ENCODE measurements at places on chromosomes 13 and 19.

- no peak for DNase-seq
These were observed 3.8 kb downstream of the LRRC4B start for GRCh38 chr19:50564229-50565105.

GRCh38 chr13:30504081-30504480, 38.3 kb upstream of the HMGB1 start:
- DNase-seq: no peak

DNA sequence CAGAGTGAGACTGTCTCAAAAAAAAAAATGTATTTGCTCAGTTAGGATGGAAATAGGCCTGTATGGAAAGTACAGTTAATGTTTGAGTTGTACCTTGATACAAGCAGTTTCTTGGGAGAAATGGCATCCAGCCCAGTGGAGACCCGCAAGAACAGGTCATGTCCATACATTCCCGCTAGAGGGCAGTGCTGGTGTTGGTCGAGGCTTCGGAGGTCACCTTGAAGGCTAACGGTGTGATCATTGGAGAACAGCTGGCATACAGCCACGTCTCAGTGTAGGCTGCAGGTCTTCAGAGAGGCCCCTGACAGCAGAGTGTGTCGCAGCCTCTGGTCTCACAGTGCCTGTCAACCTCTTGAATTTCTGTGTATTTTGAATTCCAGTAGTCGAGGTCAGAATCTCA, 7.5 kb downstream of the ZNF610 start:
- DNase-seq: no peak

GRCh38 chr19:45186509-45187334, 8.1 kb downstream of the BLOC1S3 start:
- DNase-seq: no peak

- no peak for DNase-seq
These were observed 67.1 kb downstream of the MLLT1 start for GRCh38 chr19:6212403-6213265.

DNA sequence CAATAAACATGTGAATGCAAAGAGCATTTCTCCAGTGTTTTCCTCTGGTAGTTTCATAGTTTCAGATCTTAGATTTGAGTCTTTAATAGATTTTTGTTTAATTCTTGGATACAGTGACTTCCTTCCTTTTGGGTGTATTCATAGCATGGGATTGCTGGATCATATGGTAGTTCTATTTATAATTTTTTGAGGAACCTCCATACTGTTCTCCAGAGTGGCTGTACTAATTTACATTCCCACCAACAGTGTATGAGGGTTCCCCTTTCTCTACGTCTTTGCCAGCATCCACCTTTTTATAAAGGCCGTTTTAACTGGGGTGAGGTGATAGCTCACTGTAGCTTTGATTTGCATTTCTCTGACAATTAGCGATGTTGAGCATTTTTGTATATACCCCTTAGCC, 9.3 kb upstream of the CALM3 start:
- no peak for DNase-seq

DNA sequence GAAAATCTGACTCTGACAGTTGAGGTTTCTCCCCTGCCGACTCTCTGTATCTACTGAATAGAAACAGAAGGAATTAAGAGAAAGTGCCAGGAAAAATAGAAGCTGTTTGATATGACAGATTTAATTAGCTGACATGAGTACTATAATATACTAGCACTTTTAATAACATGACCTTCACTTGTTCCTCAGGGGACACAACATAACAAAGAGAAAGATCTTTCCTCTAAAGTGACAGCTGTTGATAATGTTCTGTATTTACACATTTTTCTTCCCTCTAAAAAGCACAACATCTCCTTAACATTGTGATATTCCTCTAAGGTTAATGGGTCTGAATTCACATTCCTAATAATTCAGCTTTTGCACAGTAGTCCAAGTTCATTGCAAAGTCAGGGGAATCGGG, 1136.0 kb downstream of the PCDH17 start:
- DNase-seq: no peak

- no peak for DNase-seq
These were observed 16.7 kb downstream of the FAM216B start for GRCh38 chr13:42798118-42798517.

- no peak for DNase-seq
These were observed 1089.7 kb downstream of the EFNB2 start for GRCh38 chr13:105445796-105446195.

- DNase-seq: no peak
These were observed 244.8 kb downstream of the PCDH20 start for GRCh38 chr13:61170856-61171255.

DNA sequence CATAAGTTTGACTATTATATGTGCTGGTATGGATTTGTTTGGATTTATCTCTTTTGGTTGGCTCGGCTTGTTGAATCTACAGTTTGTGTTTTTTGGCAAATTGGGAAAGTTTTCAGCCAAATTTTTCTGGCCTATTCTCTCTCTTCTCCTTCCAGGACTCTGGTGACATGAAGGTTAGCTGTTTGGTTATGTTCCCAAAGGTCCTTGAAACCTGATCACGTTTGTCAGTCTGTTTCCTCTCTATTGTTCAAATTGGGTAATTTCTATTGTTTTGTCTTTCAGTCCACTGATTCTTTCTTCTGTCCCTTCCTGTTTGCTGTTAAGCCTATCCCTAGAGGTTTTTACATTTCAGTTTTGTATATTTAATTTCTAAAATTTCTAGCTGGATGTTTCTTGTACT, 81.5 kb upstream of the SHISA2 start:
- no peak for DNase-seq

- DNase-seq: no peak
These were observed 123.8 kb downstream of the STK24 start for GRCh38 chr13:98452851-98453843.

DNA sequence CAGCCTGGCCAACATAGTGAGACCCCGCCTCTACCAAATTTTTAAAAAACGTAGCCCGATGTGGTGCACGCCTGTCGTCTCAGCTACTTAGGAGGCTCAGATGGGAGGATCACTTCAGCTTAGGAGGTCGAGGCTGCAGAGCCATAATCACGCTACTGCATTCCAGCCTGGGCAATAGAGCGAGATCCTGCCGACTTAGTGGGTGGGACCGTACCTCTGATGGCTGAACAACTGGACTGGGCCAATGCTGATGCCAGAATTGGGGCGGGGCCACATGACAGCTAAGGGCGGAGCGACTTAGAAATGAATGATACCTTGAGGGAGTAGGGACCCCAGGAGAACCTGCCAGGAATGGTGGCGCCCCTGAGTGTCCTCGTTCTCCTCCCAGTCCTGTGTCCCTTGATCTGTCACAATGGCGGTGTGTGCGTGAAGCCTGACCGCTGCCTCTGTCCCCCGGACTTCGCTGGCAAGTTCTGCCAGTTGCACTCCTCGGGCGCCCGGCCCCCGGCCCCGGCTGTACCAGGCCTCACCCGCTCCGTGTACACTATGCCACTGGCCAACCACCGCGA, 3.6 kb downstream of the LTBP4 start:
- no peak for DNase-seq

GRCh38 chr19:32070101-32070500, 275.3 kb upstream of the ZNF507 start:
- DNase-seq: no peak

- no peak for DNase-seq
These were observed 1.1 kb downstream of the COMP start for GRCh38 chr19:18789883-18790565.

DNA sequence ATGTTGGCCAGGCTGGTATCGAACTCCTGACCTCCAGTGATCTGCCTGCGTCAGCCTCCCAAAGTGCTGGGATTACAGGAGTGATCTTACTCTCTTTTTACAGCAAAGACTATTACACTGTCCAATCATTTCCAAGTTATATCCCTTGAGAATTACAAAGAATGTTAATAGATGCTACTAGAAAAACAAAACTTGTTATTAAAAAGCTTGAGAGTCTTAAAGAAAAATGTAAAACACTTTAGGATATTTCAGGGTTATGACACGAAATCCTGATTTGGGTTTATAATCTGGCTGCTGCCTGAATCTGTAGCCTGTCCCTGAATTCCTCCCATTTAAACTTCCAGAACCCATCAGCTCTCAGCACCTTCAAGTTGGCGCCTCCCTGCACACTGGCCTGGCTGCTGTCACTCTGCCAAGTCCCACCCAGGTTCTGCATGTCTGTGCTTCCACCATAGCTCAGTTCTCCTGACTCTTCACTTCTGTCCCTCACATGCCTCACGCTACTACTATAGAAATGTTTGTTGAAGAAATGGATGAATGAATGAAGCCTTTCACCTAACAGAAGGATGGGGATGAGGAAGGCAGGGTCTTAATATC, 55.8 kb upstream of the RFXAP start:
- DNase-seq: no peak

- DNase-seq: no peak
These were observed 1.2 kb downstream of the LYPD3 start for GRCh38 chr19:43464134-43464775.

DNA sequence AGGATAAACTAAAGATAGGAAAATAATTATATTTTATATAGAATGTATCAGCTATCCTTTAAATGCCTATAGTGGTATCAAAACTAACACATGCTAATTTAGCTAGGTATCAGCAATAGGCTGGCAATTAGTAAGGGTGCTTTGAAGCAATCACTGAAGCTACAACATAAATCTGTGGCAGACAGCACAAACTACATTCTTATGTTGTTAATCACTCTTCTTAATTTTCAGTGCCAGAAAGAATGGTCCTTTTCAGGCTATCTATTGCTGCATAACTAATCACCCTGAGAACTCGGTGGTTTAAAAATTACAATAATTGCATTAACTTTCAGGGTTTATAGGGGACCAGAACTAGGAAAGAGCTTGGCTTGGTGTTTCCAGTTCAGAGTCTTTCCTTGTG, 963.1 kb downstream of the EFNB2 start:
- DNase-seq: no peak

GRCh38 chr19:49421039-49421877, 2.0 kb downstream of the PTH2 start:
- no peak for DNase-seq

- no peak for DNase-seq
These were observed 77.6 kb downstream of the LRCH1 start for GRCh38 chr13:46630431-46631178.

DNA sequence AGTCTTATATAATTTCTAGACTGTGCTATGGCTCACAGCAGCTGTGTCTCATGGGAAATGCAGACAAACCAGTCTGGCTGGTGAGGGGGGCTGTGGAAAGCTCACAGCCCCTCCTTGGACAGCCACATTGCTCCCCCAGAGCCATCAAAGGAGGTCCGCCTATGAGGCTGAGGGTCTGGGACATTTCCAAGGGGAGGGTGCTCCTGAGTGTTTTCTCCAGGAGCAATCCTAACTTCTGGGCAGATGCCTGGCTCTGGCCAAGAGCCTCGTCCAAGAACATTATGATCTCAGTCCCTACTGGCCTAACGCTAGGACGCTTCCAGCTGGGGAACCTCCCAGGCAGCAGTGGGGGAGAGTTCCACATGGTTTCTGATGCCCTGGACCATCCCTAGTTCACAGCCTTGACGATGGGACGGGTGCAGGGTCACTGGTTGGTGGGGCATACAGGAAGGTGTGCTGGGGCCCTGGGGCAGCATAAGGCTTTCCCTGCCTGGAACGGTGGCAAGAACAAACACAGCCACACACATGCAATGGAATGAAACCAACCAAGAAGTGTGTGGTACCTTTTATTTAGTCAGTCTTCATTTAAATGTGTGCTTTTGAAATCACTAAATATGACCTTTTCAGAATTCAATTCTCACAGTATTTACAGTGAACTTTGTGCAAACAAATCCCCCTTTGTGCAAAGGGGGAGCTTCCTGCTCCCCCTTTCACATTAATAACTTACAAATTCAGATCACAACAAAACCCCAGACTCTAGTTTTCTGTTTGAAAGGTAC, 60.6 kb downstream of the CDADC1 start:
- DNase-seq: no peak

DNA sequence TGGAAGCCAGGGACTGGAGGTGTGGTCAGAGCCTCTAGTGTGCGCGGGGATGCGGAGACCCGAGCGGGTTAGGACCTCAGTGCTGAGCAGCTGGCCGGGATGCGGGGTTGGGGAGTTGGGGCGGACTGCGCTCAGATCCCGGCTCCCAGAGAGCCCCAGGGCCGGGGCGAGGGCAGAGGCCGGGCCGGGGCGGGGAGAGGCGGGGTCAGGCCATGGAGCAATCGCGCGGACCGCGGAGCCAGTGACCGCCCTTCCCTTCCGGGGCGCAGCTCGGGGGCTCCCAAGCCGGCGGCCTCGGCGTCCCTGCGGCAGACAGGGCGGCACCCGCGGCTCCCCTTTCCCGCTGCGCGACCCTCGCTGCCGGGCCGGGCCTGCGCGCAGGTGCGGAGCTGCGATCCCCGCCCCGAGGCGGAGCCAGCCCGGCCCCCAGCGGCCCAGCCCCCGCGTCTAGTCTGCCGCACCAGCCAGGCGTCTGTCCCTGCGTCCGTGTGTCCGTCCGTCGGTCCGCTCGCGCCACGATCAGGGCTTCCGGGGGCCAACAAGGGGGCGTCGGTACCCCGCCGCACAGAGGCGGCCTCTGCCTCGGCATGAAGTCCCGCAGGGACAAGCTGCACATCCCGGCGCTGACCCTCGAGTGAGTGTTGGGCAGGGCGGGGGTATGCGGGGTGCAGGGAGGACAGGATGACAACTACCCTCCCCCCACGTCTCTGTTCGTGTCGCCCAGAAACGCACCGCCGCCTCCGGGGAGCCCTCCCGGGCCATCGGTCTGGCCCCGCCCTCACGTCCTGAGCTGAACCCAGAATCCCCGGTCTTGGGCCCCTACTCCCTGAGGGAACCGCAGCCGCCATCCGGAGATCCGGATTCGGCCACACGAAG, 12.4 kb downstream of the MAST3 start:
- no peak for DNase-seq

GRCh38 chr19:8459095-8459494, 14.3 kb downstream of the HNRNPM start:
- no peak for DNase-seq

GRCh38 chr13:112985803-112986408, 16.9 kb downstream of the MCF2L start:
- DNase-seq: no peak

DNA sequence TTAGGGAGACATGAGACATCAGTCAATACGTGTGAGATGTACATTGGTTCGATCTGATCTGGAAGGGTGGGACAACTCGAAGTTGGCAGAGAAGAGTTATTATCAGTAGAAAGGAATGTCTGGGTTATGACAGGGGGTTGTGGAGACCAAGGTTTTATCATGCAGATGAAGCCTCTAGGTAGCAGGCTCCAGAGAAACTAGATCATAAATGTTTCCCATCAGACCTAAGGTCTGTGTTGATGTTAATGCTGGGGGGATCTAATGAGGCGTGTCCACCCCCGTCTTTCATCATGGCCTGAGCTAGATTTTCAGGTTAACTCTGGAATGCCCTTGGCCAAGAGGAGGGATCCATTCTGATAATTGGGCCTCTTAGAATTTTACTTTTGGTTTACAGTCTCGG, 187.0 kb upstream of the KL start:
- DNase-seq: no peak

DNA sequence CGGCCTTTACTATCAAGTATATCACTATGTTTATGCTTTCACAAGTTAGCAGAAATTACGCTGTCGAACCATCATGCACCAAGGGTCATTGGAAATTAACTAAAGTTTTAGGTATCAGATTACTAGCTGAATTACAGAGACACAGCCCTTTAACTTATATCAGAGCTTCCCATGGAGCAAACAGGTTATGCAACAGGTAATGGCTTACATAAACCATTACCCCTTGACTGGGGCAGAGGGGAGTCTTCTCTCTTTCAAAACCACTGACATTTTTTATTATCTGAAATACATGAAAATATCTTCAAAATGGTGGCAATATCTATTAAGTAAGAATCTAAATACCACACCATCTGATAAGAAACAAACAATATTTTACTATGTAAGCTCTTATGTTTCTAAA, 1692.9 kb upstream of the SLC10A2 start:
- DNase-seq: no peak
